ENCODE measurements at places on chromosomes 7 and 10. TPM values are rescaled to one million over a fixed set of nuclear protein-coding genes. Genes with fewer than 3 reads are reported as not detected.

The ANKMY2 gene
- total RNA-seq, result 30.2 TPM

The CRPPA gene
- total RNA-seq, result 3.2 TPM

The SPAG6 gene
- total RNA-seq, result not detected

The CD36 gene
- total RNA-seq, result 561 TPM

The UNCX gene
- not detected for total RNA-seq

The PLEKHA1 gene
- total RNA-seq, result 29.8 TPM

The C10orf53 gene
- not detected for total RNA-seq

The TDRD1 gene
- total RNA-seq, result 0.45 TPM

The PKD1L1 gene
- total RNA-seq, result under 0.01 TPM

The SH2D4B gene
- total RNA-seq, result not detected

The INSYN2A gene
- total RNA-seq, result 0.27 TPM

The MRC1 gene
- 0.08 TPM for total RNA-seq

The NUTM2A gene
- 0.33 TPM for total RNA-seq
